ENCODE measurements at places on chromosomes 11 and 22.
A peak's percentile ranks its signal among the peaks of the same experiment; 100 is the strongest.

- DNase-seq = no peak
These were observed 34.0 kb downstream of the SLC22A12 start for GRCh38 chr11:64624883-64625481.

DNA sequence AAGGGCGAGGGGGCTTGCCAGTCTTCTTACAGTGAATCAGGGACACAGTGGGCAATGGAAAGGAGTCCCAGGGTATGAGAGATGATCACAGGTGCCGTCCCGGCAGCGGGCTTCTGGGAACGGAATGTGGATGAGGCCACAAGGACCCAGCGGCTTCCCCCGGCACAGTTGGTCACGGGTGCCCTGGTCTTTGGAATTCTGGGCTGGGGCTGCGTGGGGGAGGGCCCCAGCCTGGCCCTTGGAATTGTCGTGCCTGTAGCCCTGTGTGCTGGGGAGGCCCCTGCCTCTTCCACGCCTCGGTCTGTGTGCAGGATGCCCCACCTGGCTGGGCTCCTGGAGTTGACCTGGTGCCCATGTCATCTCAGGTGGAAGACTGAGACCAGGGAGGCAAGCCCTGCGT lies 76.6 kb downstream of the FBLN1 start:
- DNase-seq = no peak

- DNase-seq = no peak
These were observed 55.6 kb downstream of the ARHGEF12 start for GRCh38 chr11:120391854-120392253.

GRCh38 chr11:9017773-9018172 lies 14.0 kb upstream of the NRIP3 start:
- DNase-seq = peak; percentile 7

GRCh38 chr11:58134151-58134550 lies 8.8 kb upstream of the OR9I1 start:
- DNase-seq = no peak

DNA sequence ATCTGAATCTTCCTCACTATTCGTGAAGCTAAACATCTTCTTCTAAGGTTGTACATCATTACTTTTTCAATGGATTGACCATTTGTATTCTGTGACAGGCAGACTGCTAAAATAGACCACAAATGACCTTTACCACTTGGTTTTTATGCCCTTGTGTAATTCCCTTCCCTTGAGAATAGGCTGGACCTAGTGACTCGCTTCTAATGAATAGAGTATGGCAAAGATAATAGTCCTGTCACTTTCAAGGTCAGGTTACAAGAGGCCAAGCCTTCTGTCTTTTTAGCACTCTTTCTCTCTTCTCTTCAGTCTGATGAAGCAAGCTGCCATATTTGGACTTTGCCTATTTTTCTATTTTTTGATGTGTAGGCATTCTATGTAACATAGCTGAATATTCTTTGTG lies 492.9 kb downstream of the SOX6 start:
- no peak for DNase-seq

GRCh38 chr22:31139866-31140716 lies at the start of gene PLA2G3:
PLA2G3 (minus strand) TSS chr22:31140508; CDS start chr22:31140354, 154 bp downstream.
- DNase-seq = peak; percentile 49

Measured in fibroblast of pulmonary artery (primary cell).